Left lobe of liver (tissue), 2 donors: ENCODE measurements at places on chromosomes 5 and 9. TPM values are rescaled to one million over a fixed set of nuclear protein-coding genes. Genes with fewer than 3 reads are reported as not detected.

DNA sequence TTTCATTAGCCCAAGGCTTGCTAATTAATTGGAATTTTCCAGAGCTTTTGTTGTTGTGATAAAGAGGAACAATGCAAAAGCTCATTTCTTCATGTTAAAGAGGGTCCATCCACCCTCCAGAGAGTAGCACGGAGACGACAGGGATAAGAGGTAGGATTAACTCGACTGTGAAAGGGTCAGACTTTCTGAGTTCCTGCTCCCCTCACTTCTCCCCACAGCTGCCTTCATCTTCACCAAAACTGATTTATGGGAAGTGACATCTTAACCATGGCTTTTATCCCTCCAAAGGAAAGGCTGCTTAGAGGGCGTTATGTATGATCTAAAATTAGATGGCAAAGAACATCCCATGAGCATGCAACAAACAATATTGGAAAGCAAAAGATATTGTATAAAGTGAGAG lies 135.5 kb downstream of the GLIS3 start:
- no peak for DNase-seq

The BTNL3 gene
- total RNA-seq: not detected

The GADD45G gene
- total RNA-seq: 17.5 TPM

The CIZ1 gene
- 28.1 TPM for total RNA-seq

The NR6A1 gene
- 2.4 TPM for total RNA-seq

The ANKRD20A1 gene
- total RNA-seq: 0.48 TPM

The GGTA1 gene
- 1.2 TPM for total RNA-seq
